ENCODE measurements at places on chromosomes 4 and X. TPM values are rescaled to one million over a fixed set of nuclear protein-coding genes. Genes with fewer than 3 reads are reported as not detected.

GRCh38 chr4:4893721-4894120 lies 34.3 kb downstream of the MSX1 start:
- no peaks in the 10 kb centered on the region for H3K27me3 ChIP-seq
- no peaks in the 10 kb centered on the region for H3K4me1 ChIP-seq
- H3K27ac ChIP-seq, result no peak overlapping the region
- no peaks in the 10 kb centered on the region for H3K36me3 ChIP-seq
- DNase-seq, result no peak

FDCSP gene
- not detected for total RNA-seq

SPARCL1 gene
- 137 TPM for total RNA-seq

- no peaks in the 10 kb centered on the region for H3K27me3 ChIP-seq
- no peak overlapping the region for H3K4me3 ChIP-seq
- H3K36me3 ChIP-seq, result no peaks in the 10 kb centered on the region
- DNase-seq, result no peak
These were observed 100.1 kb downstream of the CXXC4 start for GRCh38 chr4:104394406-104395167.

DNA sequence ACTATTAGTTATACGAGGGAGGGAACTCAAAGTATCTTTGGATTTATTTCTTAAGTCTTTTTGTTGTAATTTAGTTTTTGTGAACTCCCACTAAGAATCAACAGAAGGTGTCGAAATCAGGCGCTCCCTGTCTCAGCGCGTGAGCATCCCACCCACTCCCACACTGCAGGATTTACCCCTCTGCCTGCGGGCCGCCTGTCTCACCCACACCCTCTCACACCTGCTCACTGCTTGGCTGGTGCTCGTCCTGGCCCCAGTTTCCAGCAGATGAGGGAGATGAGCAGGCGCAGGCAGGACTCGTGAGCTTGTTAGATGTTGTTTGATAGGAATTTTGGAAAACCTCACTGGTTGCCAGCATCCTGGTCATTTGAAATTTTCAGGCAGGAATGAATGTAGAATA lies 20.8 kb upstream of the HGFAC start:
- H3K27me3 ChIP-seq, result no peaks in the 10 kb centered on the region
- no peak for DNase-seq
- H3K4me3 ChIP-seq, result no peak overlapping the region
- no peaks in the 10 kb centered on the region for H3K4me1 ChIP-seq

TDO2 gene
- not detected for total RNA-seq

RBM46 gene
- not detected for total RNA-seq

DNA sequence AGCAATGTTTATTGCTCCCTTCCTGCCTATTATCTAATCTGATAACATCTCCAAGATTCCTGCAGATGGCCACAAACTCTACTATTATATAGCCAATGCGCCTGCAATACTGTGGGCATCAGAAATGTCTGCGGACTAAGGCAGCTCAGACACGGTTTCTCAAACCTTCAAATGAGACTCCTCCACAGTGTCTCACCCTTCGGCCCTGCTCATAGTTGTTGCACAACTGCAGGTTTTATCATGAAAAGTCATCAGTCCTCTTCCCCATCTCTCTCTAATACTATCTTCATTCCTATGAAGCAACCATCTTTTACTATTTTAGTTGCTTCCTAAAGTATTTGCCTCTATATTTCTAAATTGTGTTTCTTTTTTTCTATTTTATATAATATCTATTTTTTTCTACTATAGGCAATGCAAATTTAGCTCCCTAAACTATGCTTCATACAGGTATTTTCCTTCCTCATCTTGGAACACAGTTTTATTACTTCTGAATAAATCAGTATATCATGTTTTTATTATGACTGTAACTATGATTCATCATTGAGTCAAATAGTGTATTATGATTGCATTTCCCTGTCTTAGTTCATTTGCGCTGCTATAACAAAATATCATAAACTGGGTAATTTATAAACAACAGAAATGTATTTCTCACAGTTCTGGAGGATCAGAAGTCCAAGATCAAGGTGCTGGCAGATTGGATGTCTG lies 129.7 kb upstream of the EDNRA start:
- DNase-seq, result no peak
- no peaks in the 10 kb centered on the region for H3K4me1 ChIP-seq
- H3K36me3 ChIP-seq, result no peaks in the 10 kb centered on the region
- no peak overlapping the region for H3K27ac ChIP-seq
